Fibroblast of skin of scalp (primary cell): ENCODE measurements at places on chromosomes 2 and 18.

GRCh38 chr18:29137773-29138495, 961.0 kb upstream of the CDH2 start:
- DNase-seq, result no peak

DNA sequence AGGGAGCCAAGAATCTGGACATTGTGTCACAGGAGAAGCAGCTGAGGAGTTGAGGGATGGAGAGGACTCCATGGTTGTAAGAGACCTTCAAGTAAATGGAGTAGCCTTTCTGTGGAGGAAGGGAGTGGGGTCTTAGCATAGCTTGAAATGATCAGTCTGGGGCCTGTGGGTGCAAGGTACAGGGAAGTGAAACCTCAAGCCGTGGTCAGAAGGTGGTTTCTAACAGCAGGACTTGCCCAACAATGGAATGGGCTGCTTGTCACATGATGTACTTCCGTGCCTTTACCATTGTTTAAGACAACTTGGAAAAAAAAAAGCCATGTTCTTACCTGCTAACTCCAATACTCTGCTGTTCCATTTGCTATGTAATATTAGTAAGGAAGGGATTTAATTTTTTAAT, 140.7 kb downstream of the LDLRAD4 start:
- no peak for DNase-seq

GRCh38 chr2:11748861-11749645, 2.6 kb downstream of the LPIN1 start:
- DNase-seq, result no peak

- no peak for DNase-seq
Measured at GRCh38 chr2:100968146-100969145, 33.6 kb upstream of the RPL31 start.

DNA sequence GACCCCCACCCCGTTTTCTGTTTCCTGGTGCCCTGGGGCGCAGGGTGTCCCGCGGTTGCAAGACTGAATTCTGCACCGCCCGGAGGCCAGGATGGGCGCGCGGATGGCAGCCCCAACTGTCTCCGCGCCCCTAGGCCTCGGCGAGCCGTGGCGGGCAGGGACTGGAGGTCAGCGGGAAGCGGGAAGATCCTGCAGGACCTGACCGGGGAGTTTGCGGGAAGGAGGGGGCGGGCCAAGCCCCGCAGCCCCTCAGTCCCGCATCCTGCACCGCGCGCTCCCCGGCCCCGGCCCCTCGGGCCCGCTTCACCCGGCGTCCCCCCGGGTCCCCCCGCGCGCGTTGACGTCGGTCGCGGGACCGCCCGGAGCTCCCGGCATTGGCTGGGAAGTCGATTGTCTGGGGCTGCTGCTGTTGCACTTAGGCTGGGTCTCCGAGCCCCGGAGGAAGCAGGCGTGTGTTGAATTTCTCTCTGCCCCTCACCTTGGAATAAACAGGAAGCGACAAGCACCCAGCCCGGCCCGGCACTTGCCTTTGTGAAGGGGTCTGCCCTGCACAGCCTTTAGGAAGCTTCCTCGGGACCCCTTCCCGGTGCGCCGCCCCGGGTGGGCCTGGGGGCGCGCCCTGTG, at the start of gene LDLRAD4:
LDLRAD4 (plus strand) TSS at position 393 of the 624 bp plus-strand sequence.
- no peak for DNase-seq

DNA sequence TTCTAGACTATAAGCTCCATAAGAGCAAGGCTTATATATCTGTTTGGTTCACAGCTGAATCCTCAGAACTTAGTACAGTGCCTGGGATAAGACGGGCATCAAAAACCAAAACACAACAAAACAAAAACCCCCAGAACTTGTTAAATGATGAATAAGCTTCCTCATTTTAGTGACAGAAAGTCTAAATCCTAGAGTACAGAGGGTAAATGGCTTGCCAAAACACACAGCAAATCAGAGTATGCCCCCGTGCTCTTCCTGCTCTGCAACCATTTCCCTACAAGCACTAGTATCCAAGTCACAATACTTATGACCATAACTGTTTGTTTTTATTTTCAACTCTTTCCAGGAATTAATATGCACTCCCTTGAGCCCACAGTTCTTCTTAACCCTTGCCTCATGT, 10.1 kb downstream of the ZNF521 start:
- DNase-seq, result no peak

DNA sequence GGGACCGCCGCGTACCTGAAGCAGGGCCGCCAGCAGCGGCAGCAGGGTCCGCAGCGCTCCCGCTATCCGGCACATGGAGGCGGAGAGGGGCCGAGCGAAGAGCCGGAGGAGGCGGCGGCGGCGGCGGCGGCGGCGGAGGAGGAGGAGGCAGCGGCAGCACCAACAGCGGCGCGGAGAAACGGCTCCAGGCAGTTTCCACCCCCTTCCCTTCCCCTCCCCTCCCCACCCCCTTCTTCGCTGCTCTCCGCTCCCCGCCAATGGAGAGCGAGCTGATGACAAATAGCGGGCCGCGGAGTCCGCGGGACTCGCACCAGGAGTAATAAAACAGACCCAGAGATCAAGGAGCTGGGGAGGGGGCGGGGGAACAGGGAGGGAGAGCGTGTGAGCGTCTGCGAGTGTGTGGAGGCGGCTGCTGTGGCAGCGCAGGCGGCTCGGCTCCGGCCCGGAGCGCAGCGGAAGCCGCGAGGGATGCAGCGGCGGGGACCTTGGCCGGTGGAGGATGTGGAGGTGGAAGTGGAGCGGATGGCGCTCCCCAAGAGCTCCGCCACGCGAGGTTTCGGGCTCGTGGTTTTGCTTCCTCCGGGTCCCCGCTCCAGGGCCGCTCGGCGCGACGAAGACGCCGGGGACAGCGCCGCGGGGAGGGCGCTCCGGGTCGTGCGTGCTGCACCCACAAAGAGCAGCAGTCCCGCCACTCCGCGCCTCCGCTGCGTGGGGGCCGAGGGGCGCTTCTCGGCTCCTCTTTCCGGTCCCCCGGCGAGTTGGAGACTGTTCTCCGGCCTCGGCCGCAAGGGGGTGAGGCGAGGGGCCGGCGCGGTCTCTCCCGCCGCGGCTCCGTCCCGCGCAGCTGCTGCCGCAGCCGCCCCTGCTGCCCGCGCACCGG, at the start of gene CDH2:
CDH2 (minus strand) TSS at position 183 of the 880 bp plus-strand sequence; CDS start at position 75, 108 bp downstream.
- peak; percentile 96 for DNase-seq

GRCh38 chr2:228017784-228018183, 146.4 kb downstream of the DAW1 start:
- DNase-seq, result no peak

- DNase-seq, result peak; percentile 59
Measured at GRCh38 chr2:189698020-189698887, 23.8 kb downstream of the ANKAR start.

DNA sequence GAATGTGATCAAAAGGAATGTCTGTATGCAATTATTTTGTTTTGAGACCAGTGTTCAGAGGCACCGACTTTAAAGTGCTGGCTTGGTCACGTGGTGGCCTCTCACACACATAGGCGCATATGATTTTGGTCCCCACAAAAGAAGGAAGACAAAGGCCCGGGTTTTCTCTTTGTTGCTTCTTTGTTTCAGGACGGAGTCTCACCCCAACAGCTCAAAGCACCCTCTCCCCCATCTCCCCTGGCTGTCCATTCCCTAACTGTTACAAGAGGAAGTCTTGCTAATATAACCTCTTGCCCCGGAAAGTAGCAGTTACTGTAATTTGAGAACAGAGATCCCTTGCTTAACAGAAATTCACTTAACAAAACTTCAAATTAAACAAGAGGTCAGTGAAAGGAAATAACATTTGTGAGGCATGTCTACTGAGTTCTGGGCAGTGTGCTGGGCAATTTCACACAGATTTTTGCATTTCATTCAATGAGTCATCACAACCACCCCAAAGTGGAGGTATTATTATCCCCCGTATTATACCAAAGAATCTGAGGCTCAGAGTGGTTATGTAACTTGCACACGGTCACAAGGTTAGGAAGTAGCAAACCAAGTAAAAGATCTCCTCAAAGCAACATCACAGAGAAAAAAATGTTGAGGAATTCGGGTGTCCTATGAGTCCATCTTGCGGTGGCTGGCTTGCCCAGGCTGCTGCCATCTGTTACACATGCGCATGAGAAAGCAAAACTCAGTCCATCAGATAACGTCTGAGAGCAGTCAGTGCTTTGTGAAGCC, 75.8 kb downstream of the SDC1 start:
- peak; percentile 81 for DNase-seq

- DNase-seq, result peak; percentile 41
Measured at GRCh38 chr2:166375736-166376487, at the start of gene SCN9A. Gene SCN9A (minus strand): TSS chr2:166375944. CDS start chr2:166311756, 64,188 bp downstream.

GRCh38 chr2:240183875-240184590, 43.6 kb upstream of the OTOS start:
- no peak for DNase-seq

- peak; percentile 63 for DNase-seq
Measured at GRCh38 chr2:75589391-75590105, 28.8 kb upstream of the EVA1A start.

DNA sequence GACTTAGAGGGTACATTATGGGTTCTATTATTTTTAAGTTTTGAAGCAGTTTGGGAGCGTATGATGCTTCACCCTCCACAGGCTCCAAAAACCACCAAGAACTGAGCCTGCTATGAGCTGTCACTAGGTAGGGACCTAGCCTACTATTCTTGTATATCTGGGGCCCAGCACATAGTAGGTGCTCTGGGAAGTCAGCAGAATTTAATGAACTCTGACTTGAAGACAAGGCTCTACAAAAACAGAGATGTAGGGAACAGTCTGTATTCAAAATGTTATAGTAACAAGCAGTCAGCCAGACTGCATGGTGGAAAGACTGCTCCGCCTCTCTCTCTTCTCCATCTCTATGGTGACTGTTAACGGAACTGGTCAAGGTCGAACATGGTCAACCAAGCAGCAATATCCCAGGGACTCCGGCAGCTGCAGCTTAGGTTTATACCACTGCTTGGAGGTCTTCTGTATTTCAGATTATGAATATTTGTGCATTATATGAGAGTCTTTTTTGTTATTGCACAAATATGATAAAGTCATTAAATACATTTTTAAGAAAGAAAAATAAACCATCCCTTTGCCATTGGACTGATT, 22.2 kb upstream of the YWHAQ start:
- DNase-seq, result no peak

DNA sequence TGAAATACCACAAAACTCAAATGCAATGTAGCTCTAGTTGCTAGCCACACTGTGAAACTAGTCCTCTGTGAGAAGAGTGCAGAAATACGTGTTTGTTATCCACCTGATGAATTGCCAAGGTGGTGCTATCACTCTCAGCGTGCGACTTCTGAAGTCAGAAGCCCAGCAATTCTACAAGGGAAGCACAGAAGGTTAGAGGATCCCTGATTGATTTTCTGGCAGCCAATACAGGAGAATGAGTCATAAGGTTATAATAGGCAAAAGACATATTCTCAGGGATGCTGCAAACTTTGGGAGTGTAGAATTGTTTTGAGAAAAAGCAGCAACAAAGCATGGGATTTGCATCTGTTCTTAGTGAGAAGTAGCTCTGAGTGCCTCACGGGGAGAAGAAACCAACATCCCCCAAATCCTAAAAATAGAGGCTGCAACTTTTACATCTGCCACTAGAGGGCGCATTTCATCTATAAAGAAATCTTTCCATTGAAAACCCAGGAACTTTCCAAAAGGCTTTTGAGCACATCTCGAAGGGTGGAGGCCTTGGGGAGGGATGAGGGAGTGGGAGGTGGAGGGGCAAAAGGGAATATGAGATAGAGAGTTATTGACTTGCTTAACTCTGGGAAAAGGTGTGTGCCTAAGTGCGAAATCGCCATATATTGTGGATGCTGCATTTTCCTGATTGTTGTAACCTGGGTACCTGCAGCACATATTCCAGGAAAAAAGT, 78.0 kb downstream of the TMEM182 start:
- peak; percentile 39 for DNase-seq

DNA sequence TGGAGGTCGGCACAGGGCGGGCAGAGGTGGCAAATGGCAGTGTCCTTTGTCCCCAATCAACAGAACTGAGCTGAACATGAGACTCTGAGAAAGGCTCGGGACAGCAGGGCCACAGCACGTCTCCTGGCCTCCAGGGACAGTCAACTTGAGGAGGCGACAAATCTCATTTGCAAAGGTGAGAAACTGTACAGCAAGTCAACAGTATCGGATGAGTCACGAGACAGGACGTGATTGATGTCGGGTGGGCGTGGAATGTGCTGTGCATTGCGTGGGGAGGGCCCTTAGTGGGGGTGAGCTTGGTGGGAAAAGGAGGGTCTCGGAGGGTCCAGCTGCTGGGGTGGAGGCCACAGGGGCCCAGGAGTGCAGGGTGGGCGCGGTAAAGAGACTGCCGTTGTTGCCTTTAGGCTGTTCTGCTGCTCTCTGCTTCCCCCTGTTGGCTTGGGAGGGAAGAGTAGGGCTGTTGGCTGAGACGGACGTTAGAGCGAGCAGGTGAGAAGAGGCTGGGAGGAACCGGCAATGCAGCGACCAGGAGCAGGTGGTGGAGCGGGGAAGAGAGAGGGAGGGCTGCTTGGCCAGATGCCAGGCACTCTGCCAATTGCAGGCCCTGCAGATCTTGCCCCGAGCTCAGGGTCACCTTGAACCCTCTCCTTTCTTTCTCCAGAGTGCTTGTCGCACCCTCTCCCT, 164.3 kb downstream of the BCL2 start:
- no peak for DNase-seq

DNA sequence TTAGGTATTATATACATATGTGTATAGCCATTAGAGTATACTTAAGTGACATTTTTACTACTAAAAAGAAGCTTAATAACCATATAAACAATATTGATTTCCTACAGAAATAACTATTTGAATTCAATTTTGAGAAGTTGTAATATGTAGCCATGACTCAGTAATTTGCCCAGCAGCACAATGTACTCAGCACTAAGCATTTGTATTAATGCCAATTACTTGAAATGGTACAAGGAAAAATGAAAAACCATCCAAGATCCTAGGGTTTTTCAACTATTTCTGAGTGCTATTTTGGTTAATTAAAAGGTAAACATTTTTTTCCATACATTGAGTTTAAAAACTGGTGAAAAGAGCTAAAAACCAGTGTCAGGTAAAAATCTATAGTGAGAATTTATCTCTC, 324.0 kb downstream of the KCNJ3 start:
- DNase-seq, result no peak

- no peak for DNase-seq
Measured at GRCh38 chr2:60963190-60963589, 54.3 kb upstream of the PEX13 start.
